ENCODE measurements at places on chromosomes 2 and 18.

GRCh38 chr2:241195506-241196130 is 7.1 kb downstream of the ANO7 start:
- no peak for DNase-seq
- no peaks in the 10 kb centered on the region for H3K27me3 ChIP-seq
- H3K4me1 ChIP-seq, result no peaks in the 10 kb centered on the region
- H3K36me3 ChIP-seq, result no peaks in the 10 kb centered on the region
- no peak overlapping the region for H3K27ac ChIP-seq
- H3K4me3 ChIP-seq, result no peak overlapping the region

- no peaks in the 10 kb centered on the region for H3K27me3 ChIP-seq
- no peak for DNase-seq
- H3K27ac ChIP-seq, result no peak overlapping the region
- H3K4me3 ChIP-seq, result no peak overlapping the region
Observed at GRCh38 chr18:57845605-57846074, 42.5 kb upstream of the ATP8B1 start.

DNA sequence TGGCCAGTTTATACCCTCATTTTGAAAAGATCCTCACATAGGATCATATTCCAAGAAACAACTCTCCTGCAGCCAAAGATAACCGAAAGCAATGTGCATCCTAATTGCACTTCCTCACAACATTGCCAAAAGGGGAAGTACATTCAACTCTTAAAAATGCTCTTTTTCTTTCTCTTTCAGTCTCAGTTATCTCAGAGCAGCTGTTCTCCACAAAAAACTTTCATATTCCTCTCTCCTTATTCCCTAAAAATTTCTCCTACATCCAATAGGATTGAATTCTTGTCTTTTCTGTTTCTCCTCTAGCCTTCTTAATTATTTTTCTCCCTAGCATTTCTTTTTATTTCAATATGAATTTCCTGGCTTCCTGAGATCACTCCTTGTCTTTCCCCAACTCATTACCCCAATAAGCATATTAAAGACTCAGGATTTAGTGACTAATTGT is 7.4 kb upstream of the VRK2 start:
- H3K36me3 ChIP-seq, result no peaks in the 10 kb centered on the region
- no peaks in the 10 kb centered on the region for H3K4me1 ChIP-seq
- no peak for DNase-seq
- H3K27ac ChIP-seq, result no peak overlapping the region
- no peaks in the 10 kb centered on the region for H3K27me3 ChIP-seq

- no peaks in the 10 kb centered on the region for H3K36me3 ChIP-seq
- peak overlapping the region; percentile 23 for H3K4me3 ChIP-seq
- peak overlapping the region; percentile 18 for H3K27ac ChIP-seq
Observed at GRCh38 chr2:200383380-200384110, 77.1 kb downstream of the SPATS2L start.

DNA sequence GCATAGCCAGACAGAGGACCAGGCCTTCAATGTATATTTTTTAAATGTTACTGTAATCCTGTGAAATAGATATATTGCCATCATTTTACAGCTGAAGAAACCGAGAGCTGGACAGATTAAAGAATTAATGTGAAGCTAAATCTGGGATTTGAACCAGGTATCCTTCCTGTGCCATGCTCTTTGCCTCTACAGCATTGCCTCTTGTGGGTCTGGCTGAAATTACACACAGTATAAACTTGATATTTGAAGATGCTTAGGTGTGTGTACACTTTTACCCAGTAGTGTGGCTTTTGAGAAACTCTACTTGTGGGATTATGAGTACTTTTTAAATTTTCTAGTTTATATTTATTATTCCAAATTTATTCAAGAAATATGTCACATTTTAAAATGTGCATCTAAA is 264.5 kb downstream of the CNTNAP5 start:
- no peak for DNase-seq
- no peak overlapping the region for H3K4me3 ChIP-seq
- no peaks in the 10 kb centered on the region for H3K27me3 ChIP-seq
- H3K36me3 ChIP-seq, result no peaks in the 10 kb centered on the region
- no peaks in the 10 kb centered on the region for H3K4me1 ChIP-seq

DNA sequence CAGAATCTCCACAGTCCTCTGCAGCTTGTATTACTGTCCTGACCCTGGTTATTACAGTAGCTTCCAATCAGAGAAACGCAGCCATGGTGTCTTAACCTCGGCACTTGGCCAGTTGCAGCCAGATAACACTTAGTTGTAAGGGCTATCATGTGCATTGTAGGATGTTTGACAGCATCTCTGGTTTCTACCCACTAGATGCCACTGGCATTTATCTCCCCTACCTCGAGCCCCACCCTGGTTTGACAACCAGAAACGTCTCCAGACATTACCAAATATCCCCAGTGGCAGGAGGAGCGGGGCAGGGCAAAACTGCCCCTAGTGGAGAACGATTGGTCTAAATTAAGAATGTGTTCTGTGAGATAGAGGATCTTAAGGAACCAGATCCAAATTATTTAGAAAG is 13.1 kb downstream of the DSG2 start:
- H3K4me3 ChIP-seq, result no peak overlapping the region
- H3K4me1 ChIP-seq, result no peaks in the 10 kb centered on the region
- no peaks in the 10 kb centered on the region for H3K36me3 ChIP-seq
- no peaks in the 10 kb centered on the region for H3K27me3 ChIP-seq
- H3K27ac ChIP-seq, result peak overlapping the region; percentile 84
- DNase-seq, result no peak

All from breast epithelium (tissue), 4 donors.